ENCODE measurements at places on chromosomes 6 and 20.

GRCh38 chr6:29847871-29848630 lies 20.4 kb downstream of the HLA-G start:
- peak; percentile 76 for DNase-seq

DNA sequence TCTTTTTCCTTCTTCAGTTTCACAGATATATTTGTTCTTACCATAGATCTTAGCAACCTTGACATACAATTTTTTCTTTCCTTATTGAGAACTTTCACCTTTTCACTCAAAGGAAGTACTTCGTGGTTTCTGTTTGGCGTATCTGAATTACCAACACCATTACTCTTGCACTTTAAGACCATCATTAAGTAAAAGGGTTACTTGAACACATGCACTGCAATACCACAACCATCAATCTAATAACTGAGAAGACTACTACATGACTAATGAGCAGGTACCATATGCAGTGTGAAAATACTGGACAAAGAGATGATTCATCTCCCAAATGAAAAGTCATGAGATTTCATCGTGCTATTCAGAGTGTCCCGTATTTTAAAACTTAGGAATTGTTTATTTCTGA lies 21.7 kb upstream of the SENP6 start:
- no peak for DNase-seq

GRCh38 chr6:79705456-79705995 lies 74.4 kb downstream of the SH3BGRL2 start:
- DNase-seq: no peak

DNA sequence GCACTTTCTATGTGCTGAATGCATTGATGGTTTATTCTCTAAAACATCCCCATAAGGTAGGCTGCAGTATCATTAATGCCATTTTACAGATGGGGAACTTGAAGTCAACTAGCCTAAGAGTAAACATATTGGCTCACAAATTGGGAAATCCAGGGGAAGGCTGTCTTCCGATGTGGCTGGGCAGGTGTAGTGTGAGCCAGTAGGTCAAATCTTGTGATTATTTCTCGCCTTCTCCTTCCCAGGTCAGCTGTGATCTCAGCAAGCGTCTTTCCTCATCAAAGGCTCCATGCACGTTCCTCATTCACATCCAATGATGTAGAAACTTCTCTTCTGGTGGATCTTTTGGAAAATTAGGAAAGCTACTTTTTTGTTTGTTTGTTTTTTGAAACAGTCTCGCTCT lies 94.1 kb upstream of the SHLD1 start:
- DNase-seq: no peak

DNA sequence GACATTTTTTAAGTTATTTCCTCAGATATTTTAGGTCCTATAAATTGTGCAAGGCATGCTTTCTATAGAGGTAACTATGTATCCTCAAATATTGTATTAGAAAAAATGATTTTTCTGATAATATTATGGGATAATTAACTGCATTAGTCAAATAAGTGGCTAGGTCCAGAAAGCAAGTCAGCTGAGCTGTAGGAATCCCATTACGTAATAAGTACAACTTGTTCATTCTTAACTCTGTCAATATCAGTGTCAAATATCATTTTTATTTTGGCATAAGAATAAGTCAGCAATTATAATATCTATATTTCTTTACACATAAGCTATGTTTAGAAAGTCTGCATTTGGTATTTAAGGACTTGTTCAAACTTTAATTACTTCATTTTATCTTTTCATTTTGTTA lies 830.9 kb upstream of the GJE1 start:
- DNase-seq: no peak

DNA sequence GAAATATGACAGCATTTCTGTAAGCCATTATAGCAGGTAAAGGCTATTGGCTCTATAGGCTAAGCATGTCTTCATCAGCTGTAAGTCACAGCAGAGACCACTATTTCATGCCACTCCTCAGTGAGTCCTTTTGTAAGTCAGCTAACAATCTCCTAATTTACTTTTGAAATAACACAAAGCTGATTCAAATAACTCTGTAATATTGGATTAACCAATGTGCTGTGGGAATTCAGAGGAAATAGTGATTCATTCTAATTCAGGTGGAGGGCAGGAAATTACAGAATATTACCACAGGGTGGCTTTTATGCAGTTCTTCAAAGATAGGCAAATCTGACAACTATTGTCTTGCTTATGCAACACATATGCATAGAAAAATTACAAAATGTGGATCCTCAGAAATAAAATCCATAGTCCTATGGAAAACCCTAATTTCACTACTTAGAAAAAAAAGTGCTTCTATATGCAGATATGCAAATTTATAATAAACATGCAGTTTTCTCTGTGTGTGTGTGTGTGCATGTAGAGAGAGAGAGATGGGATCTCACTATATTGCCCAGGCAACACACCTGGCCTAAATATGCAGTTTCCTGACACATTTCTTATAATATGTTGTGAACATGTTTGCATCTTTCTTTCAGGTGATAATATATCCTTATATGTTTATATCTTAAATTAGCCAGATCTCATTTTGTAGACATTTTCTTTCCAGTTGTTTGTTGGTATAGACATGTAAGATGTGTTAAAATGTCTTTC lies 4.8 kb upstream of the SMIM28 start:
- no peak for DNase-seq

DNA sequence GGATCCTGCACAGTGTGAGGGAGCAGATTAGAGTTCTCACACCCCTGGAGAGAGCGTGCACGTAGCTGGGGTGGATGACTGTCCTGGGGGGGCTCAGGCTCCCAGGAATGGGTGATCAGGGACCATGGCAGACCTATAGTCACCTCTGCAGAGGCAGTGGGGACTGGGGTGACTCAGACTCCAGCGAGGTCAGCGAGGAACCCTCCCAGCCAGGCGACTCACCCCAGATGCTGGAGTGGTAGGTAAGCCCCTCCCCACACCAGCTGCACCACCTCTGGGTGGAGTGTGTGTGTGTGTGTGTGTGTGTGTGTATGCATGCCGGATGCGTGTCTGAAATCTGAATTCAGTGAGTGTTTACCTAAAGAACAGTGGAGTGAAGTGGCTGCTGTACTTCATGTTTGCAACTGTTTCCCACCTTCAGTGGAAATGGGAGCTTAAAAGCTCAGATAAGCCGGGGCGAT lies 17.4 kb upstream of the GTSF1L start:
- DNase-seq: no peak

GRCh38 chr20:57215826-57216471 lies 50.5 kb downstream of the BMP7 start:
- no peak for DNase-seq

DNA sequence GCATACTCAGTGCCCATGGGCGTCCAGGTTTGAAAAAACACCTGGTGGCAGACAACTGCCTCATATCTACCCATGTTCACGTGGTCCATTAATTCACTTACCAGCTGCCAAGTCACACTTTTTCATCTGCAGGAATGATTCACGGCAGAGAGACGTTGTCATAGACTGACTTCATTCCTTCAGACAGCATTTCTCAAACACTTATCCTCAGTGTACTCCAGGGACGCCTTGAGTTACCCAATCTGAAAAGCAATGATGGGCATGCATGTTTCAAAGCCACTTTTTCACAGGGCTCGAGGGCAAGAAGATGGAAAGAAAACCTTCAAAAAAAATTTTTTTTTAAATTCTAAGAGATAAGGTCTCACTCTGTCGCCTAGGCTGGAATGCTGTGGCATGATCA lies 6.0 kb downstream of the MMP24OS start:
- DNase-seq: no peak

- no peak for DNase-seq
These were observed 47.5 kb upstream of the TSHZ2 start for GRCh38 chr20:52924411-52925271.

- DNase-seq: no peak
These were observed 165.4 kb downstream of the TAF4 start for GRCh38 chr20:61900011-61900944.

DNA sequence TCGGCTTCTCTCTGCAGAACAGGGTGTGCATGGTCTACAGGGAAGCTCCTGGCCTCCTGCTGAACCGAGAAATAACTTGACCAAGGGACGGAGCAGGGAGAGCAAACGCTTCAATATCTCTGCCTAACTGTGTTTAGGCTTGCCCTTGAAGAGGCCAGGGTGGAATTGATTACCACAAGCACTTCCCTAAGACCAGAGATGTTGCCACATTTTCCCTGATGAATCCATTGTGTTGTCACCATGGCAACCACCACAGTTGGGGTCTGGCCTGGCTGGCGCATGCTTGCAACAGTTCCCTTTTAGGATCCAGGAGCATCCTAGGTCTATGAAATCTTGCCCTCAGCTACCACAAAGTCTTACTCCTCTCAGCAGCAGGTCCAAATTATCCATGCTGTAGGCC lies 213.5 kb upstream of the SULF2 start:
- no peak for DNase-seq

- no peak for DNase-seq
These were observed 169.7 kb upstream of the PTPRK start for GRCh38 chr6:128690063-128690462.

- no peak for DNase-seq
These were observed 161.5 kb upstream of the ADGRB3 start for GRCh38 chr6:68473433-68474210.

- no peak for DNase-seq
These were observed 378.4 kb downstream of the ARHGAP18 start for GRCh38 chr6:129331450-129332138.

DNA sequence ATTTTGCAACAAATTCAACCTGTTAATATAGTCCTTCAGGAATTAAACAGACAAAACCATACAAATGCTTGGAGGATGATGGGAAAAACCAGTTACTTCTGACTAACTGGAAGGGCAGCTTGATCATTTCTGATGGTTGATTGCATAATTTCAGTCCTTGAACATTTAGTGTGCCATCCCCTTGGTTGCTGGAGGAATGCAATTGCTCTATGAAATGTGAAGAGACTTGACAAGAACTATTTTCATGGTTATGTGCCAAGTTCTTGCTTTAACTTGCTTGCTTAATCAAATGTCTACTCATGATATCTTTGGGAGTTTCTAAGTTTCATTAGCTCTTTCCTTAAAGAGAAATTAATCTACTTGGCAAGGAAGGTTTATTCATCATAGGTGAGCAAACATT lies 45.2 kb downstream of the ANKEF1 start:
- no peak for DNase-seq

GRCh38 chr6:21586740-21587178 lies 6.8 kb upstream of the SOX4 start:
- no peak for DNase-seq

GRCh38 chr20:22584522-22584921 lies at the start of gene FOXA2:
TSS of gene FOXA2 (minus strand) at chr20:22584572. CDS start at chr20:22584278, 294 bp downstream.
- DNase-seq: no peak
